Upper lobe of right lung (tissue), 1 donor: ENCODE measurements at places on chromosomes 1 and 21. TPM values are rescaled to one million over a fixed set of nuclear protein-coding genes. Genes with fewer than 3 reads are reported as not detected.
A peak's percentile ranks its signal among the peaks of the same experiment; 100 is the strongest.

DNA sequence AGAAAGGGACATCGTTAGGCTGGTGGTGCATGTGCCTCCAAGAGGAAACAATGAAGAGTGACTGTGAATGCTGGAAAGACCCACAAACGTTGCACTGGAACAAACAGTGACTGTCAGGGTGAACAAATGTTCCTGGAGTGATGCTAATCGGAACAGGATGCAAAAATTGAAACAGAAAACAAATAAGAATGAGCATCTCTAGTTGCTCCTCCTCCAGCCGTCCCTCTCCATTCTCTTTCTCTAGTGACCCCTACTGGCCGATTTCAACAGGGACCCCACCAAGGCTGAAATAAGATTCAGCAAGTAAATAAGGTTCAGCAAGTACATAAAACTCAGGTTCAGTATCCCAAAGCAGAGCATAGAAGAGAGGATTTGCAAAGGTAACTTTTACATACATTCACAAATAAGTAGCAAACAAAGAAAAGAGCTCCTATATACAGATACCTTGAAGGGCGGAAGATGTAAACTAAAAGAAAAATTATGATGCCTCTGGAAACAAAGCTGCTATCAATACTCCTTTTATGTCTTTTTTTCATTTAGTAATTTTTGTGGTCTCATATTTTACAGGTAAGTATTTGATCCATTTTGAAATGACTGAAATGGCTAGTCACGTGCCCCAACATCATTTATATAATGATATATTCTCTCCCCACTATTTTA lies 836.1 kb upstream of the ADAMTS5 start:
- DNase-seq, result no peak

- DNase-seq, result no peak
Measured at GRCh38 chr1:213678348-213678747, 309.4 kb upstream of the PROX1 start.

DNA sequence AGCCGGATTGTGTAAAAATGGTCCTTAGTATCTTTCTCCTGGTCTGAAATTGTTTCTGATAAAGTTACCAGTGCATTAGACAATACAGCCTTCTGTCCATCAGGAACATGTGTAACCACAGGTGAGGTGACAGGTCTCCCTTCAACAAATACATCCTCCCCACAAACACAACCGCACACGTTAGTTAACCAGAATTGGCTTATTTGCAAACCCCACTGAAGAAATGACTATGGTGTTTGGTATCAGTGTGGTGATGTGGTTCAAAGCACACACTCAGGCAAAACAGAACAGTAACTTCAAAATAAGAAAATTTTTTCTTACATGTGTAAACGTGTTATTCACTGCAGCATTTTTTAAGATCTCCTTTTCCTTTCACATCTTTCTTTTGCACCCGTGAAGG lies 517.2 kb upstream of the NR5A2 start:
- DNase-seq, result no peak

DNA sequence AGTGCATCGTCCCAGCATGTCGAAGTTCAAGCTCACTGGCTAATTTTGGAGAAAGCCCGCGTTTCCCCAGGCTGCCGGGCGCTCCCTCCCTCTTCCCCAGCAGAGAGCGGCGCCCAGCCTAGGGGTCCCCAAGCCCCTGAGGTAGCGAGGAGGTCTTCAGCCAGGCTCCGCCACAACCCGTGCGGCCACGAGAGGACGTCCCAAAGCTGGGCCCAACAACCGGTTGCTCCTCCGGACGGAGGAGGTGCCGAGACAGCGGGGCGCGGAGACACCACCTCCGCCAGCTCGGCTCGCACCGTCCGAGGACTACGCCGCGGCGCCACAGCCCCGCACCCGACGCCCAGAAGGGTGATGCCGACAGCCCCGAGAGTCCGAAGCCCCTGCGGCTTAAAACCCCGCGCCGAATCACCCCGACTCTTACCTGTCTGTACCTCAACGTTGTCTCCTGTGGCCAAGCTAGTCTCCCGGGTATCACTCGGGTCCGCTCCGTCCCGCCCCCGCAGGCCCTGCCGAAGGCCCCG lies at the start of gene DENND2C:
Gene DENND2C, minus strand, starts transcription at position 488 of the 521 bp plus-strand sequence. CDS start 44,065 bp downstream, outside the sequence.
- no peak for DNase-seq

GRCh38 chr1:6459850-6460265 lies 6.1 kb downstream of the TNFRSF25 start:
- no peak for DNase-seq

GRCh38 chr1:48691429-48692001 lies 85.2 kb downstream of the BEND5 start:
- DNase-seq, result no peak

GRCh38 chr1:219837994-219838294 lies 90.4 kb downstream of the SLC30A10 start:
- DNase-seq, result no peak

DNA sequence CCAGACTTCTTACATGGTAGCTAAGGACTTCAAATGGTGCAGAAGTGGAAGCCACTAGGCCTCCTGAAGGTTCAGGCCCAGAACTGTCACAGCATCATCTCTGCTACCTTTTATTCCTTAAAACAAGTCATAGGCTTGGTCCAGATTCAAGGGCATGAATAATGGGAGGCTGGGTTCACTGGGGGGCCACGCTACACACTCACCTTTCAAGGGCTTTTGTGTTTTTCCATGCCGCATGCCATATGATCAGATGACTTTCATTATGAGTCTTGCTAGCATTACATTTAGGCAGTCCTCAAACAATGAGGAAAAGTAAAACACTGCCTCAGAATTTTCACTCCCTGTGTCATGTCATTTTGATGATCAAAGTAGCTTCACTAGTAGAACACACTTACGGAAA lies 83.4 kb downstream of the VPS26C start:
- no peak for DNase-seq

DNA sequence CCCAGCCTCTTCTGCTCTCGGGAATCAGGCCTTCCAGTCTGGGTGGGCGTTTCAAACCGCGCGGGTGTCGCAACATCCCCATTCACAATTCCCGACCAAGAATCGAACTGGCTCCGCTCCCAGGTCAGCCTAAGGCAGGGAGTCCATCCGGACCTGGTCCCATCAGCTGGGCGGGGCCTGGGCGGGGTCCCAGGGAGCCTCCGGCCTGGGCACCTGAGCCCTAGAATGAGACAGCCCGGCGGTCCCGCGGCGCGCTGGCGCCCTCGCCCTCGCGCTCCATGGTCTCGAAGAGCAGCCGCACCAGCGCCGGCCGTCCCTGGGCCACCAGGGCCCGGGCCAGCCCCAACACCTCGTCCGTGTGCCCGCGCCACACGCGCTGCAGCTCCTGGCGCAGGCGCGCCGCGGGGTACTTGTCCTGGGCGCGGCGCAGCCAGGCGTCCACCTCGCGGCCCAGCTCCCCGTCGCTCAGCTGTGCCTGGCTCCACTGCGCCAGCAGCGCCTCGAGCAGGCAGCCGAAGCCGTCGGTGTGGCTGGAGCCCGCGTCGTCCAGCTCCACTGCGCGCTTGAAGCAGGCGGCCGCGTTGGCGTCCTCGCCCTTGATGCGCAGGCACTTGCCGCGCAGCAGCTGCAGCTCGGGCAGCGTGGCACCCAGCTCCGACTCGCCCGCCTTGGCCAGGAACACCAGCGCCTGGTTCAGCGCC lies 16.9 kb upstream of the PARS2 start:
- DNase-seq, result no peak

GRCh38 chr1:165862448-165862847 lies 35.0 kb downstream of the UCK2 start:
- no peak for DNase-seq

- no peak for DNase-seq
Measured at GRCh38 chr1:11704194-11704529, 12.7 kb downstream of the DRAXIN start.

- DNase-seq, result no peak
Measured at GRCh38 chr1:1401457-1402010, 2.4 kb upstream of the CCNL2 start.

DNA sequence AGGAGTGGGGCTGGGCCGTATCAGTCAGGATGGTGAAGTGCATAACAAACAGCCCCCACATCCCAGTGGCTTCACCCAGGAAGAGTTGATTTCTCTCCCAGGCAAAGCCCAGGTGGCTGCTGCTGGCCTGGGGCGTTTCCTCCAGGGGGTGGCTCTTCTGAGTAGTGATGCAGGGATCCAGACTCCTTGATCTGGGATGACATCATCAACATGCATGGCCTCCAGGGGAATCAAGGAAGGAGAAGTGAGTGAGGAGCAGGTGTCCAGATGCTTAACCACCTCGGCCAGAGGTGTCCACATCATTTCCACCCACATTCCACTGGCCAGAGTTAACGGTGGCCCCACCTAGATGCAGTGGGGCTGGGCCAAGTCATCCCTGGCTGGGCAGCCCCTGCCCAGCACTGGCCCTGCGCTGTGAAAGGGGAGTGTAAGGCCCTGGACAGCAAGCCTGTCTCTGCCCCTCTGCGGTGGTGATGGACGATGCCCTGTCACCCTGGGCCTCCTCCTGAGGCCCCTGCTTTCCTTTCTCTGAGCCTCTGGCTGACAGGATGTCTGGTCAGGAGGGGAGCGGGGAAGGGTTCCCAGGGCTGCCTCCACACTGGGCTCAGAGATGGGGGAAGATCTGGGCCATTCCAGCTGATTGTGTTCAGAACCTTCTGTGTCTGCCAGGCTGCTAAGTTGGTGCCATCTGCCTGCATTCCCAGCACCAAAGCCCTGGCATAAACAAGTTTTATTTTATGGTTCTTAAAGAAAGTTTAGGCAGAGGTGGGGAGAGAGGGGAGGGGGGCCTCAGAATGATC lies 598.2 kb downstream of the MATN1 start:
- no peak for DNase-seq

DNA sequence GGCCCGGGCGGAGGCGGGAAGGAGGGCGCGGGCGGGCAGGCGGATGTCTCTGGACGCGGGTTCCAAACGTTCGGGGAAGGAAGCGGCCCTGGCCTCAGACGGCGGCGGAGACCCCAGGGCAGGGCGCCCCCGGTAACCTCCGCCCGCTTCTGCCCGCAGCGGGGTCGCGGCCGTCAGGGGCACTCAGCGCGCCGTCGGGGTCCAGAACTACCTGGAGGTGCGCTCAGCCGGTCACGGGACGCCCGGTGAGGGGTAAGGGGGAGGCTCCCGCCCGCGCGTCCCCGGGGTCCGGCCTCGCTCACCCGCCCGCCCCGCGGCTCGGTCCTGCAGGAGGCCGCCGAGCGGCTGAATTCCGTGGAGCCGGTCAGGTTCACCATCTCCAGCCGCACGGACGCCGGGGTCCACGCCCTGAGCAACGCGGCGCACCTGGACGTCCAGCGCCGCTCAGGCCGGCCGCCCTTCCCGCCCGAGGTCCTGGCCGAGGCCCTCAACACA lies 406 bp downstream of the PUSL1 start:
- DNase-seq, result peak; percentile 77

ZSWIM5 gene
- total RNA-seq, result 4.1 TPM

GTF2B gene
- 20.8 TPM for total RNA-seq

TCHH gene
- total RNA-seq, result 0.20 TPM

NFASC gene
- total RNA-seq, result 24.1 TPM

FCRL1 gene
- total RNA-seq, result 1.4 TPM

ATP1A4 gene
- 0.96 TPM for total RNA-seq

INSRR gene
- total RNA-seq, result not detected

GPR25 gene
- total RNA-seq, result 0.32 TPM

MMP23B gene
- 40.3 TPM for total RNA-seq
